ENCODE measurements at places on chromosomes 2 and 18.

DNA sequence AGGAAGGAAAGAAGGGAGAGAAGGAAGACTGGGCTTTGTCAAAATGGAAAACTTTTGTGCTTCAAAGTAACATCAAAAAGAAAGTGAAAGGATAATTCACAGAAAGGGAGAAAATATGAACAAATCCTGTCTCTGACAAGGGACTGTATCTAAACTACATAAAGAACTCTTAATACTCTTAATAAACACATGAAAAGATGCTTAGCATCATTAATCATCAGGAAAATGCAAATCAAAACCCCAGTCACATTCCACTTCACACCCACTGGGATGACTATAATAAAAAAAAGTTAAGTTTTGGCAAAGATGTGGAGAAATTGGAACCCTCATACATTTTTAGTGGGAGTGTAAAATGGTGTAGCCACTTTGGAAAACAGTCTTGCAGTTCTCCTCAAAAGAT, 11.8 kb upstream of the ZFP36L2 start:
- DNase-seq, result no peak

GRCh38 chr2:15158100-15158499, 403.0 kb downstream of the NBAS start:
- DNase-seq, result no peak

DNA sequence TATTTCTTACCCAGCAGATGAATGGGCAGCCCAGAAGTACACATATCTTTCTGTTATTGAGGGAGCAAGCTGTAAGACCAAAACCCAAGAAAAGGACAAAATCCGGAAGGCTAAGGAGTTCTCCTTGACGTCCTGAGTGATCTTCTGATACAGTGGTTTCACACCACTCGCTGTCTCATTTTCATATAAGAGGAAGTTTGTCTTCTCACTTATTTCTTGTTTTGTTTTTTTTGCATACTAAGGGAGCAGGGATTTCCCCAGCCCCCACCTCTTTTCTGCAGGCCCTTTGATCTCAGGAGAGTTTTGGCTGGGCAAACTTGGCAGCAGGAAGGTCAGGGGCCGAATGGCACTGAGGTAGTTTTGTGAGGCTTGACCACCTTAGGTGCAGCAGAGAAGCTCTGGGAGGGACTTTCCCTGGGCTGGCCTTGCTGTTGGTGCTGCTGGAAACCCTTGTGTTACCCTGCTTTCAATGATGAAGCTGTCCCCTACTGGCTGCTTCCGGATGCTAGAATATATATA, 13.3 kb downstream of the CHRNA1 start:
- DNase-seq, result no peak

DNA sequence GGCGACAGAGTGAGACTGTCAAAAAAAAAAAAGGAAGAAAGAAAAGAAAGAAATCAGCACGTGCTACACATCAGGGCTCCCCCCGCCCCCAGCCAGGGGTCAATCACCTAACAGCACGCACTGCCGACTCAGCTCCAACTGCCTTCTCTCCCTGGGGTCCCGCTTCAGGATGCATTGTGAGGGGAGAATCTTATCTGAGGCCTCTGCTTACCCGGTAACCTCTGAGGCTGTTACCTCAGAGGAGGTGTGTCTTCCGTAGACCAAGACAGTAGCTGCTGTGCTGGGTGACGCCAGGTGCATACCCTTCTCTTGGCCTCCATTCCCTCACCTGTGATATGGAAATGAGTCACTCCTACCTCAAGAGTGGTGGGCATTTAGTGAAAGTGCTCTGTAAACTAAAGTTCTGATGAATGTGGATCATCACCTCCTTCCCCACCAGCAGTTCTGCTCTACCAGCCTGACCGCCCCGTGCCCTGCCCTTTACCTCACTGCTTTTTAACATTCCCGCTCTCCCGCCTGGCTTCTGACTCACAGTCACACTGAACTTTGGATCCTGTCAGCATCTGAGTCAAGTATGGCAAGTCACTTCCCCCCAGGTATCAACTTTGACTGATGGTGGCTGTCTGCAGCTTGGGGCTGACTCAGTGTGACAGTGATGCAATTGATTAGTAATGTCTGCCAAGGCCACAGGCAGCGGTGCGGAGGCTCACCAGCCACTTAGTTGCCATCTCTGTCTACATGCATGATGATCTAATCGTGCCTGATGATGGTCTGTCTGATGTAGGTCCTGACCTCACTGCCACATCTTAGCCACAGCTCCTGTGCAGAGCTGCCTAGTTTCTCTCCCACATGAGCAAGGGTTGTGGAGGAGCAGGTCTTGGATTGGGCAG, 20.1 kb downstream of the ARID5A start:
- peak; percentile 68 for DNase-seq

- DNase-seq, result no peak
Observed at GRCh38 chr2:159072795-159073194, 104.4 kb downstream of the TANC1 start.

DNA sequence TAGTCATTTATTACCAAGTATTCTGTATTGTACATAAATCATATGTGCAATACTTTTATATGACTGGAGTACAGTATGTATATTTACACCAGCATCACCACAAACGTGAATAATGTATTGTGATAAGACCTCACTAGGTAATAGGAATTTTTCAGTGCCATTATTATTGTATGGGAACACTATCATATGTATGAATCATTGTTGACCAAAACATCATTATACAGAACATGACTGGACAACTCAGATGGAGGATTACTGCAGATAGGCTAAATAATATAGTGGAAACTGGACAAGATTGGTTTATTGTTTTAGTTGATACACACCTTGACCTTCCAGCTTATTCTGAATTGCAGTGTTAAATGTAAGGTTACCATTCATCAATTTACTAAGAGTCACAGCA, 33.4 kb downstream of the VAPA start:
- no peak for DNase-seq

DNA sequence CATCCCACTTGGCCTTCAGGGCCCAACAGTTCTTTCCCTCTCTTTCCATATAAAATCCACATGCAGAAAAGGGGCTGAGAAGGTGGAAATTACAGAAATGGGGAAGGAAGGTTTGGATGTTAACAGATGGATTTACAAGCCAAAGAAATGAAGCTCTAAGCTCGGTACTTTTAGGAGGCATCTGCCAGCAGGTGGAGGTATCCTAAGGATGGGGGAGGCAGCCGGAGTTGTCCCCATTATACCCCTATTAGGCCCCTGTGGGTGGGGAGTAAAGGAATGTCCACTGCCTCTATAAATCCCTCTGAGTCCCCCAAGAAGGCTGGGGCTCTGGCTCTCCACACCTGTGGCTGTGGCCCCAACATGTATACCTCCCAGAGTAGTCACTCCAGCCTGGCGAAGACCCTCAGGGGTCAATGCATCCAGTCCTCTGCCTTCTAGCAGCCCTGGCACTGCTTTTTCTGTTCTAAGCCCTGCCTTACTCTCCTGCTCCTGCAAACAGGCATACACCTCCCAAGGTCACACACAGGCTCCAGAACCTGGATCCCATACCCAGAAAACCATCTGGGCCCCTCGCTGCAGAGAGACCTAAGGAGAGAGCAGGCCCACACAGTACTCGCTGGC, 1.2 kb downstream of the FBXO41 start:
- DNase-seq, result no peak

- DNase-seq, result no peak
Observed at GRCh38 chr2:175984846-175985245, 17.2 kb downstream of the LNPK start.

DNA sequence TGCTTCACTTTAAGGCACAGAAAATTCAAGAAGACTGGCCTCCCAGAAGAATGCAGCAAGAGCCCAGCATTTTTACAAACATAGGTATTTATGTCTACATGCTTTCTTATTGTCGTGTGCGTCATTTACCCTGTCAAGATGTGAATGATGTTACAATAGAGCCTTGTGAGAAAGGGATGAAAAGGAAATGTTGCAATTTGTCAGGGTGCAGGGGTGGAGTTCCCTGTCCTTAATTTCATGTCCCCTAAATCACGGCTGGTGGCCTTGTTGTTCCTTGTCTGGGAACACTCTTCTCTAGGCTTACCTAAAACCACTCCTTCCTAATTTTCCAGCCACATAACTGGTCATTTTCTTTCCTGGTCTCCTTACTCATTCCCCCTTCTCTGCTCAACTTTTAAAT, 194.2 kb downstream of the TXNL1 start:
- DNase-seq, result no peak

DNA sequence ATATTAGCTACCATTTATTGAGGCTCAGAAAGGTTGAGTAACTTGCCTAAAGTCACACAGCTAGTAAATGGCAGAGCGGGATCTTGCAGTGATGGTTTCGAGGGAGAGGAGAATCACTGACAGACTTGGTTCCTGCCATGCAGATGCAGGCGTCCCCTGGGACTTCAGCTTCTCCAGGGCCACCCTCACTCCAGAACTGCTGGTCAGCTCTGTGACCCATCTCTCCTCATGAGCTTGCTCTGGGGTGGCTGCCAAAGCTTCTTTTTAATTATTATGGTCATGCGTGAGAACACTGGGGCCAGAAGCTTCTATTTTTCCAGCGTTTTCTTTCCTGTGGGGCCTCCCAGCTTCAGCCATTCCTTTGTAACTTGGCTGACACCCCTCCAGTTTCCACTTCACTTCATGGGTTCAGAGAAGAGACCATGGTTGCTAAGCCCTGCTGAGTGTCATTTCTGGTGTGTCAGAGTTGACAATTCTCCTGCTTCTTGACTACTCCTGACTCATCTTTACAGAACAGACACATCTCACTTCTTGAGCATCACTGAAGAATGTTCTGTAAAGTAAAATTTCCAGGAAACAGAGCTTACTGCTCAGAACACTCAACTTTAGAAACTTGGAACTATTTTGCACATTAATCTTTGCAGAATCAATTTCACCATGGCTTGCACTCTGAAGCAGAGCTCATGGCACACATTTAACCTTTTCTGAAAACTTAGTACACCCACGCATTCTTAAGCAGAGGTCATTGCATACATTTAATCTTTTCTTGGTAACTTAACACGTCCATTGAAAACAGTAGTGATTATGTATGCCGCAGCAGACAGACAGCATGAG, 70.4 kb downstream of the IL1R2 start:
- no peak for DNase-seq

- peak; percentile 49 for DNase-seq
Observed at GRCh38 chr2:31318361-31319336, 84.7 kb downstream of the EHD3 start.

GRCh38 chr2:214217136-214217535, 193.7 kb upstream of the VWC2L start:
- DNase-seq, result no peak

GRCh38 chr18:10514082-10514481, 11.7 kb upstream of the NAPG start:
- DNase-seq, result no peak

DNA sequence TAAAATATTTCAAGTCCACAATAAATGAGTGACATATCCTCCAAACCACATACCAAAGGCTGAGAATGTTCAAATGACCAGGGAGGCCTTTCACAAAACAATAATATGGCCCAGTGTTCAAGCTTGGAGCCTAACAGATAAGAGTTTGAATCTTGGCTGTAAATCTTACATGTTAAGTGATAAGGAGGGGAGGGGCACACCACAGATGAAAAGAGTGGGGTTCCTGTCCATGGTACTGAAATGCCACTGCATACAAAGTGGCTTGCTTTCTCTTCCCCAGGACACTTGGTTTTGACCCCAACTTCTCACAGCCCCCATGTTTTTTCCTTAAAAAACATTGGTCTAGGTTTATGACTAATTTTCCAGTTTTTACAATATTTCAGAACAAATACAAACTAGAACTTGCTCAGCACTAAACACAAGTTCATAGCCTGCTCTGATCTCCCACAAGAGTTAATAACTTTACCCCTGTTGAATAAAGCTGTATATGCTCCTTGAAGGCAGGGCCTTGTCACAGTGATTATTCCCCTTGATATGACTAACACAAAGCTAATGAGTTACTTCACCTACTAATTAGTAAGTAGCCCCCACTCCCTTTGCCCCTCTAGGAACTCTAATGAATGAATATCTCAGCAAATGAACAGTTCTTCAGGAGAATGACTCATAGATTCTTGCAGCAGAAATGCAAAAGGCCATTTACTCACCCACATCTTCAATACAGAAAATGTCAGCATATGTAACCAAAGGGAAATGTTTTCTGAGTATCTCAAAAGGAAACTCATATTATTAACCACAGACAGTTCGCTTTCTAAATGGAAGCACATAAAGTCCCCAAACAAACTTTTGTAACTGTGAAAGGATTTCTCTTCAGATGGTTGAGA, 142.2 kb downstream of the SATB2 start:
- DNase-seq, result no peak

DNA sequence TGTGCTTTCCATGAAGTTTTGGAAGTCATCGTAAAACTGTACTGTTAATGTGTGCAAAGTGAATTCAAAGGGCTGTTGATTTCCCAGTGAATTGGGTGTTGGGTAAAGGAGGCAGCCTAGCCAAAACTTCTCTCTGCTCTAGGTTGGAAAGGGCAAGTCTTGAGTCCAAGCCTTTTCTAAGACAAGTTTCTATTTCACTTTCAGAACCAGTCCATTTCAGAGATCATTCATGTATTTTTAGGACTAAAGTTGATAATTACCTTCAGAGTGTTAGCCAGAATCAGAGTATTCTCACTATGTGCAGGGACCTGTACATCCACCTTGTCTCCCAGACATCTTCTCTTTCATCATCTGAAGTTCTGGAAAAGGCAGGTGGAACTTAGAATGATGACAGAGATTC, 636.1 kb upstream of the KLHL29 start:
- DNase-seq, result no peak

- no peak for DNase-seq
Observed at GRCh38 chr2:222902660-222903059, 41.8 kb downstream of the ACSL3 start.

DNA sequence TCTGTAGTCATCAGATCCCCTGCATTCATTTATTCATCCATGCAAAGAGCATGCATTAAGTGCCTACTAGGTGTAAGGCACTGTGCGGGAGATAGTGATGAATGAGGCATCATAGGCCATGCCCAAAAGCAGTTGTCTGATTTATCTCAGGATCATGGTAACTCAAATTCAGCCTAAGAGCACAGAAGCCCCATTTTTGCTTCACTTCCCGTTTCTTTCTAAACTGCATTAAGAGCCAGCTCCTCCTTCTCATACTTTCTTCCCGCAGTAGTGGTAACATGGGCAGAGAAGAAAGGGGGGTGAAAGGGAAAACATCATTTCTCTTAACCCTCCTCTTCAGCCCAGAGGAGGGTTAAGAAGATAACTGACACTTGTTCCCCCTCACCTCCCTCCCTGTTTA, 2.9 kb downstream of the GPR45 start:
- no peak for DNase-seq

DNA sequence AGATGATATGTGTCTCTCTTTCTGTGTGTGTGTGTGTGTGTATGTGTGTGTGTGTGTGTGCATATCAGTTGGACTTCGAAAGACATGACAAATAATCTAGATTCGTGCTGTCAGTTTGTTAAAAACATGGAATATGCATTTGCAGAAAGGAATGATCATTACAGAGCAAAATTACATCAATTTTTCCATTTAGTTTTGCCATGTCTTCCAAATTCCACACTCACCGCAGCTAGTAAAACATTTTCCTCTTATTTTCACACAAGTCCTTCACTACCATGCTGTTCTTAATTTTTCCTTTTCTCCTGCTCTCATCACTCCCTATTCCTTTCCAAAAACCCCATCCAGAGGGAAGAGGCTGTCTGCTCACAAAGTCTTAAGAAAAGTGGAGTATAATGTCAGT, 1191.4 kb upstream of the SLC39A10 start:
- DNase-seq, result no peak

GRCh38 chr2:42153944-42154581, 15.1 kb upstream of the EML4 start:
- DNase-seq, result no peak
